ENCODE measurements at places on chromosomes 13 and 19. TPM values are rescaled to one million over a fixed set of nuclear protein-coding genes. Genes with fewer than 3 reads are reported as not detected.
A peak's percentile ranks its signal among the peaks of the same experiment; 100 is the strongest.

DNA sequence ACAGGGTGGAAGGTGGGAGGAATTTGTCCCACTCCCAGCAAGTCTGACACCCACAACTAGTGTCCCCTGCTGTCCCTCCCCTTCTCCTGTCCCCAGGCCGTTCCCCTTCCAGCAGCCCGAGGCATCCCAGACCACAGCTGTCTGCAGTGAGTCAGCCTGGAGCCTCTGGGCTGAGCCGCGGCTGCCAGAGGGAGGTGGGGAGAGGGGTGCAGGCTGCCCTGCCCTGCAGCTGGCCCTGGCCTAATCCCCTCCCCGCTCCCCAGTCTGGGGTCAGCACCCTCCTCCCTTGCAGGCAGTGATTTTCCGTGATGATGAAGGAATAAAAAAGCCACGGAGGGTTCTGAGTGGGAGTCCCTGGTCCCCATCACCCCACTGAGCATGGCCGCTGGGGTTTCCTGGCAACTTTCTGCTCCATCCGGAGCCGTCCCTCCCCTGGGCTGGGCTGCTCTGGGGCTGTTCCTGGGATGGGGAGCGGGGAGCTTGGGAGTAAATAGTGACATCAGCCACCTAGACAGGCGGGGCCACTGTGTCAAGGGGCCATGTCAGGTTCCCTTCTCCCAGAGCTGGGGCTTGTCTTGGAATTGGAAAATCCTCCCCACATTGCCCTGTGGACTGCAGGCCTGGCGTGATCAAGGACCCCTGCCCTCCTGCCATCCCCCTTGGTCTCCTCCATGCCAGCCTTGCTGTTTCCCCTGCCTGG is 16.8 kb downstream of the SPC24 start:
- H3K36me3 ChIP-seq, result no peaks in the 10 kb centered on the region
- peak overlapping the region; percentile 85 for H3K27ac ChIP-seq
- no peaks in the 10 kb centered on the region for H3K27me3 ChIP-seq
- H3K4me3 ChIP-seq, result peak overlapping the region; percentile 12

DNA sequence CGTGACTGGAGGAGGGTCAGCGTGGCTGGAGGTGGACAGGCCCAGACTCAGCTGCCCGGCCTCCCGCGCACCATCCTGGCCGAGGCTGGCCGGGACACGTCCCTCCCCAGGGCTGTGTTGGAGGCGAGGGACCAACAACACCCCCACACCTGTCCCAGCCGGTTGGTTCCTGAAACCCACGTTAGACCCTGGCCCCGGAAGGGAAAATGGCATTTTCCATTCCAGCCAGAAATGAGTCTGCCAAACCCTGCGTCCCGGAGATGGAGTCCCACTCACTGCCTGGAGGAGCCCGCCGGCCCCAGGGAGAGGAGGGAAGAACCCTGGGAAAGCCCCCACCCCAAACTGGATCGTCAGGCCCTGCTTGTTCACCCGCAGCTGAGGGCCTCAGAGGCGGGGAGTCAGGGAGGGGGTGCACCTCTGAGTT is 4.8 kb upstream of the WDR18 start:
- no peak overlapping the region for H3K27ac ChIP-seq
- H3K27me3 ChIP-seq, result no peaks in the 10 kb centered on the region
- DNase-seq, result no peak
- H3K4me3 ChIP-seq, result no peak overlapping the region
- peaks cover 28% of the 10 kb centered on the region for H3K4me1 ChIP-seq

Gene C19orf73
- total RNA-seq, result 7.8 TPM

DNA sequence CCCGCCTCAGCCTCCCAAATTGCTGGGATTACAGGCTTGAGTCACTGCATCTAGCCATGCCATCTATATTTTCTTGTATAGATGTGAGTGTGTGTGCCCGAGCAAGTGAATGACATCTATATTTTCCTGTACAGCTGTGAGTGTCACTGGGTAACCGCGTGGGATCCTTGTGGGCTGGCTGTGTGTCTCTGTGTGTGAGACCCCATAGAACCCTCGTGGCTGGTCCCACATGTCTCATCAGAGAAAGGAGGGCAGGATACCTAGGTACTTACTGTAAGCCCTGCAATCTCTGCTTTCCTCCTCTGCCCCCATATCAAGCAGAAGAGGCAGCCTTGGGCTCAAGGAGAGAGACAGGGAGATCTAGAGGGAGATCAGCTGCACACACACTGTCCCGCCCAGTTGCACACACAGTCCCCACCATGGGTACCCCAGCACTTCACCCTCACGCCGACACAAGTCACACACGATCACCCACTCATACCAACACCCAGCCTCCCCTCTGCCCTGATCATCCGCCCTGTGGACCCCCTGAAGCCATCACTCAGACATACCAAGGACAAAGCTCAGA is 655 bp downstream of the DENND1C start:
- DNase-seq, result no peak
- no peaks in the 10 kb centered on the region for H3K36me3 ChIP-seq
- no peaks in the 10 kb centered on the region for H3K4me1 ChIP-seq
- H3K27me3 ChIP-seq, result peaks cover 25% of the 10 kb centered on the region
- H3K27ac ChIP-seq, result no peak overlapping the region
- peak overlapping the region; percentile 50 for H3K4me3 ChIP-seq

GRCh38 chr13:110624766-110625756 is 9.7 kb downstream of the NAXD start:
- no peaks in the 10 kb centered on the region for H3K27me3 ChIP-seq
- peaks cover 4% of the 10 kb centered on the region for H3K36me3 ChIP-seq
- no peaks in the 10 kb centered on the region for H3K4me1 ChIP-seq

Measured in tibial nerve (tissue), 4 donors.